ENCODE measurements at places on chromosomes 5 and 9. TPM values are rescaled to one million over a fixed set of nuclear protein-coding genes. Genes with fewer than 3 reads are reported as not detected.

The CATSPER3 gene
- 1.4 TPM for polyA plus RNA-seq

The DMRT3 gene
- not detected for polyA plus RNA-seq

The SCGB3A1 gene
- 2.3 TPM for polyA plus RNA-seq

The SPATA31C1 gene
- not detected for polyA plus RNA-seq

The MXD3 gene
- polyA plus RNA-seq, result 4.9 TPM

The C5orf58 gene
- polyA plus RNA-seq, result not detected

The GZMA gene
- polyA plus RNA-seq, result 2.2 TPM

The SHC3 gene
- polyA plus RNA-seq, result 0.95 TPM

The GADD45G gene
- 48.4 TPM for polyA plus RNA-seq

The TBCA gene
- 407 TPM for polyA plus RNA-seq

DNA sequence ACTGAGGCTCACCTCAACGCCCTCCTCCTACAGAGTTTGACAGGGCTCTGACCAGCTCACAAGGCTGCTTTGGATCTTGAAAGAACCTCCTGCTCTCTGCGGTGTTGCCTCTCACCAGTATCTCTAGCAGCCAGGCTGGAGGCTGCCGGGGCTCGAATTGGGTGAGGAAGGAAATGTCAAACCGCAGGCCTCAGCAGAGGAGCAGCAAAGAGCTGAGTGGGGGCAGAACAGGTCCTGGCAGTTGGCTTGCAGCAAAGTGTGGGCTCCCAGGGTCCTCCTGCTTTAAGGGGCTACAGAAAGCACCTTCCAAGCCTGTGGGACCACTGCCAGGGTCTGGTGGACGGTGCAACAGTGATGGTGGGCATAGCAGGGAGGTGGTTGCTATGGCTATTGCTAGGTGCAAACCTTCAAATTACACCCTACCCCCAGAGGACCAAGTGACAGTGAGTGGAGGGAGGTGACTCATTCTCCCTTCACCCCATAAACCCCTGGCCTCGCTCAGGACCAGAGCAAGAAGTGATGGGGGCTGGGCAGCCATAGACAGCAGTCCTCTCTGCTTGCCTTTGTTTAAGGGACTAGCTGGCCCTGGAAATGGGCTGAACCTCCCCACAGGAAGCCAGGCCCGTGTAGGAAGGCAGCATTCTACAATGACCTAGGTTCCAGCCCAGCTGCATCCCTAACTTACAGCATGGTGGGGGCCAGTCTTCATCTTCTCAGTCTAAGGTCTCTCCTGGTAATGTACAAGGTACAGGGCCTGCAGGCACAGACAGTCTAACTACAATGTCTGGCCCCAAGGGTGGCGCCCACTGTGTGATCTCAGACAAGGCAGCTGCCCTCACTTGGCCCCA lies 18.7 kb downstream of the LCP2 start:
- DNase-seq, result no peak

GRCh38 chr5:141597394-141597793 lies 21.4 kb downstream of the DIAPH1 start:
- no peak for DNase-seq

GRCh38 chr5:148730942-148731898 lies 76.9 kb upstream of the HTR4 start:
- DNase-seq, result peak; percentile 67

DNA sequence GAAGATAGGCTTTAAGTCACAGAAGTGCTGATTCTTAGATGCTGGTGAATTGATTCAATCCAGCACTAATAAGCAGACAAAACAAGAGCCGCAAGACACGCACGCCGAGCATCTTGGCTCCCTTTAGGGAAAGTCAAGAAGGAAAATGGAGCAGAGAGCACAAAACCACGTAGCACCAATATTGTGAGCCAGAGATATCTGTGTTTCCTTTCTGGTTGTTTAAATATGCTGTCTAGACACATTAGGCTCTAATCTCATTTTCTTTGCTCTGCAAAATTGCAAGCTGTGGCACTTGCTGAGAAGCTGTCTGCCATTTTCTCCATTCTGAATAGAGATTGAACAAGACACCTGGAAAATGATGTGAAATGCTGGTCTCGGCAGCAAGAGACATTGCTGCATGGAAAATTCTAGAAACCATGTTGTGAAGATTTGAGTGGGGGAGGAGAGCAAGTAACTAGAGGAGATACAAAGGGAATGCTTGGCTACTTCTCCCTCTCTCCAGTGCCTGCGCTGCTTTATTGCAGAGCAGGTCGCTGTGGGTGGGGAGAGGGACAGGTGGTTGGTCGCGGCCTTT lies 336.3 kb downstream of the MED10 start:
- no peak for DNase-seq

DNA sequence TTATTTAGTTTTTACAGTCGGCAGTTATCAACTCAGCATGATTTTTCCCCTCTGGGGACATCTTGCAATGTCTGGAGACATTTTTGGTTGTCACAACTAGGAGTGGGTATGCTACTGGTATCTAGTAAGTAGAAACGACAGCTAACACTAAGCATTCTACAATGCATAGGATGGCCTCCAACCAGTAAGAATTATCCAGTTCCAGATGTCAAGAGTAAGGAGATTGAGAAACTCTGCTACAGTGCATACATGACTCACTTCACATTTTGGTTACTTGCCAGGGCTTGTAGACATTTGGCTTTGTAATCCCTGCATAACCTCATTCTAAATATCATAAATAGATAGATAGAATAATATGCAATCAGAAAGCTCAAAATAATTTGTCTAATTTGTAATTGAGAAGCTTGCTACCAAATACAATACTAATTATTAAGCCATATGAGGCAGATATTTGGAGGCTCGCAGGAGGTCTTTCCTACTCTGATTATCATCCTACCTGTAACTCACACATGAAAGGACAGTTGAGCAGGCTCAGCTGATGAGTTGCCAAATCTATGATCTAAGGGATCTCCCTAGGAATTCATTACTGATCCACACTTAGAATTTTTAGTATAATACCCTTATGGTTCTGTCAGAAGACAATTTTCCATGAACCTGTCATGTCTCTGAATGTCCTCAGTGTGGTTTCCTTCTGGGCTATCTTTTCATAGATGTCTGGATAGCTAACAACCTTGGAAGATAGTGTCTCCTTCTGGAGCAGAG lies 346.9 kb upstream of the TLE4 start:
- no peak for DNase-seq

- DNase-seq, result peak; percentile 42
Measured at GRCh38 chr9:87883990-87884389, 1.3 kb downstream of the SPATA31E1 start.

GRCh38 chr5:52943285-52943684 lies 45.9 kb upstream of the ITGA2 start:
- DNase-seq, result no peak

GRCh38 chr9:14096258-14096922 lies 217.6 kb downstream of the NFIB start:
- DNase-seq, result no peak

GRCh38 chr9:70159630-70160029 lies 99.1 kb upstream of the SMC5 start:
- DNase-seq, result no peak

GRCh38 chr9:90137801-90138200 lies 504.8 kb downstream of the DIRAS2 start:
- peak; percentile 64 for DNase-seq
